ENCODE measurements at places on chromosomes 4 and X. TPM values are rescaled to one million over a fixed set of nuclear protein-coding genes. Genes with fewer than 3 reads are reported as not detected.

The BRS3 gene
- total RNA-seq = not detected

DNA sequence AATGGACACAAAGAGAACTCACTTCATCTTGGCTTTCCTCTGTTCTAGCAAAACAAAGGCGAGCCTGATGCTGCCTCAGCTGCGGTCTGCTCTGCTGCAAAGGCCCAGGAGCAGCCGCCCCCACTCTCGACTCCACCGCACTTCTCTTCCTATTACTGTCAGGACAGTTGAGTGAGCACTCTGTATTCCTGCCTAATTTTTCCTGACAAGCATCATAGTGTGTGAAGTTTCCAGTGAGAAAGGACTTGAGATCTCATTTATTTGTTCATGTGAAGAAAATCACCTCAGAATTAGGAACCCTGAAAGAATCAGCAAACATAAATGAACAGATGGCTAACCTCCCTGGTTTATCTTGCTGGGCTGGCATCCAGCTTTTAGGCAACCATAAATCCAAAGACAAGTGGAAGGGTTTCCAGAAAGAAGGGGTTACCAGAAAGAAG is 15.6 kb downstream of the SCARB2 start:
- peaks cover 12% of the 10 kb centered on the region for H3K36me3 ChIP-seq
- H3K27me3 ChIP-seq = no peaks in the 10 kb centered on the region
- no peak overlapping the region for H3K4me3 ChIP-seq

DNA sequence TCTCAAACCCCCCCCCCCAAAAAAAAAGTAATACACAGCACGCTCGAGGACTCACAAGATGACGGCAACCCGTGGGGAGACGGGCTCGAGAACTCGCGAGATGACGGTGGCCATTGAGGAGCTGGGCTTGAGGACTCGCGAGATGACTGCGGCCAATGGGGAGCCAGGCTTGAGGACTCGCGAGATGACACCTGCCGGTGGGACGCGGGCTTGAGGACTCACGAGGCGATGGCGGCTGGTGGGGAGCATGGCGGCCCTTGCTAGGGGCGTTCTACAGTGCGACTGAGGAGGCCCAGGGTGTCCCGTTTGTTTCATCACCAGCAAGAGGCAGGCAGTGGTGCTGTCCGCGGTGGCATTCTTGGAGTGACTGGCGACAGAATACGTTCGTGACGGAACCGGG is 172.4 kb upstream of the MAGEB16 start:
- no peak overlapping the region for H3K4me3 ChIP-seq
- no peak for DNase-seq
- no peak overlapping the region for H3K27ac ChIP-seq
- H3K4me1 ChIP-seq = no peaks in the 10 kb centered on the region
- no peaks in the 10 kb centered on the region for H3K27me3 ChIP-seq

GRCh38 chr4:22179124-22179874 is 230.7 kb upstream of the KCNIP4 start:
- no peaks in the 10 kb centered on the region for H3K27me3 ChIP-seq
- no peak for DNase-seq
- H3K4me1 ChIP-seq = no peaks in the 10 kb centered on the region

The ARL9 gene
- 0.48 TPM for total RNA-seq

DNA sequence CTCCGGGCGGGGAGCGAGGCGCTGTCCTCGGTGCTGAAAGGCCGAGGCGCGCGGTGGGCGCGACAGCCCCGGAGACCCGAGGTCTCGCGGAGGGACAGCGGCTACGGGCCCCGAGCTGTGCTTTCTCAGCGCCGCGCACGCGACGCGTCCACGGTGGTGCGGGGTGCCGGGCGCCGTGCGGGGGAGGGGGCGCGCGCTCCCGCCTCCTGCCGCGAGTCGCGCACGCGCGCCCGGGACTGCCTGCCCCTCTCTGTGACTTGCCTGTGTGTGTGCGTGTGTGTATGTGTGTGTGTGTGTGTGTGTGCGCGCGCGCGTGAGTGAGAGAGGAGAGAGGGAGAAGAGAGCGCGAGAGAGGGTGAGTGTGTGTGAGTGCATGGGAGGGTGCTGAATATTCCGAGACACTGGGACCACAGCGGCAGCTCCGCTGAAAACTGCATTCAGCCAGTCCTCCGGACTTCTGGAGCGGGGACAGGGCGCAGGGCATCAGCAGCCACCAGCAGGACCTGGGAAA is at the start of gene GRIA2:
Gene GRIA2, plus strand, starts transcription at position 358 of the 511 bp plus-strand sequence. CDS start 315 bp downstream, outside the sequence.
- H3K36me3 ChIP-seq = no peaks in the 10 kb centered on the region
- no peak for DNase-seq
- H3K4me3 ChIP-seq = peak within 1 kb of the TSS; percentile 46
- peaks cover 57% of the 10 kb centered on the region for H3K27me3 ChIP-seq
- no peak within 1 kb of the TSS for H3K27ac ChIP-seq
- peaks cover 29% of the 10 kb centered on the region for H3K4me1 ChIP-seq

DNA sequence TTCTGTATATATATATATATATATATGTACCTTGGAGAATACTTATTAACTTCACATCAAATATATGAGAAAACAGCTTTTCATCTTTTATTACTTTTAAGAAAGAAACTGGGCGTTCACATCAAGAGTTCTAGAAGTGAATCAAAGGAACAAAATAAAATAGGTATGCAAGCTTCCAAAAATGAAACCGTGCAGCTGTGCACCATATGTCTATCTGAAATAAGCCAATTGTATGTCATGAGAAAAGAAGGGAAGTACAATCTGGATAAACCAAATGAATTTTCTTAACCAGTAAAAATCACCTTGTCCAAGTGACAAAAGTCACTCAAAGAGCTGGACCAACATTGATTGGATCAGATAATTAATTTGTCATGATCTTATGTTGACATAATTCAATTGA is 405.4 kb upstream of the TECRL start:
- H3K4me1 ChIP-seq = no peaks in the 10 kb centered on the region
- DNase-seq = no peak
- H3K27ac ChIP-seq = no peak overlapping the region
- H3K4me3 ChIP-seq = no peak overlapping the region

GRCh38 chrX:154321594-154321993 is 26.0 kb downstream of the TKTL1 start:
- no peak overlapping the region for H3K4me3 ChIP-seq
- no peaks in the 10 kb centered on the region for H3K27me3 ChIP-seq
- H3K36me3 ChIP-seq = no peaks in the 10 kb centered on the region

DNA sequence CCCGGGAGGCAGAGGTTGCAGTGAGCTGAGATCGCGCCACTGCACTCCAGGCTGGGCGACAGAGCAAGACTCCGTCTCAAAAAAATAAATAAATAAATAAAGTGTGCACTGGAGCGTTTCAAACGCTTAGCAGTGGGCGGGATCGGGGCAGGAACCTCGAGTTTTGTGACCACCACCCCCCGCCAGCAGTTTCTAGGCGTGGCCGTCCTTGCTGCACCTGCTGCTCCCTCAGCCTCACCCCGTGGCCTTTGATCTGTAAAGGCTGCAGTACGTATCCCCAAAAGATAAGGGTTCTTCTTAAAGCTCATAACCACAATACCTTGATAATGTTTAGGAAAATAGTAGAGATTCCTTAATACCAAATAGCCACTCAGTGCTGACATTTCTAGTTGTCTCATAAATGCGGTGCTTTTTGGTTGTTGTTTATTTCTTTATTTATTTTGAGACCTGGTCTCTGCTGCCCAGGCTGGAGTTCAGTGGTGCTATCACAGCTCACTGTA is 33.2 kb downstream of the PCGF3 start:
- H3K4me3 ChIP-seq = no peak overlapping the region
- no peaks in the 10 kb centered on the region for H3K4me1 ChIP-seq
- H3K27ac ChIP-seq = no peak overlapping the region
- no peaks in the 10 kb centered on the region for H3K27me3 ChIP-seq
- H3K36me3 ChIP-seq = peaks cover 77% of the 10 kb centered on the region

Measured in suprapubic skin (tissue), 4 donors.